ENCODE measurements at places on chromosomes 11 and 22.

DNA sequence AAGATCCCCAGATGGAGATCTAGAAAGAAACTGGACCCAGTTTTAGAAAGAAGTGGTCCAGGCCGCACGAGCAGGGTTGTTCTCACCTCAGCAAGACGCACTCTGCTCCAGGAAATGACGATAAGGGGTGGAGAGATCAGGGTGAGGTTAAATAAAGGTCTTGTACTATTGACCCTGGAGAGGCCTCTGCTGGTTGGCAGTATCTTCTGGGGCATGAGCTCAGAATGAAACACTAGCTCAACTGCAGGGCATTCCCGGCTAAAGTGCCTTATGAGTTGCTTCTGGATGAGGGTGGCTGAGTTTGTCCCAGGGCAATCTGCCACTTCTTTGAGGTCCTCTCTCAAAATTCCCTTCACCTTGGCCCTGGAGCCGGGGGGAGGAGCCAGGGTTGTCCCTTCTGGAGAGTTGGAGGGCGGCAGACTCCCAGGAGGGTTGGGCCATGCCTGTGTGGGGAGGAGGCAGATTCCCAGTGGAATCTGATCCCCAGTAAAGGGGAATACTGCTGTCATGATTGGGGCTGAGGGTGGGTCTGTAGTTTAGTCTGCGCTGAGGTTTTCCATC is 10.9 kb downstream of the USP2 start:
- DNase-seq, result no peak

GRCh38 chr11:86675017-86675416 is 2.6 kb upstream of the ME3 start:
- no peak for DNase-seq

DNA sequence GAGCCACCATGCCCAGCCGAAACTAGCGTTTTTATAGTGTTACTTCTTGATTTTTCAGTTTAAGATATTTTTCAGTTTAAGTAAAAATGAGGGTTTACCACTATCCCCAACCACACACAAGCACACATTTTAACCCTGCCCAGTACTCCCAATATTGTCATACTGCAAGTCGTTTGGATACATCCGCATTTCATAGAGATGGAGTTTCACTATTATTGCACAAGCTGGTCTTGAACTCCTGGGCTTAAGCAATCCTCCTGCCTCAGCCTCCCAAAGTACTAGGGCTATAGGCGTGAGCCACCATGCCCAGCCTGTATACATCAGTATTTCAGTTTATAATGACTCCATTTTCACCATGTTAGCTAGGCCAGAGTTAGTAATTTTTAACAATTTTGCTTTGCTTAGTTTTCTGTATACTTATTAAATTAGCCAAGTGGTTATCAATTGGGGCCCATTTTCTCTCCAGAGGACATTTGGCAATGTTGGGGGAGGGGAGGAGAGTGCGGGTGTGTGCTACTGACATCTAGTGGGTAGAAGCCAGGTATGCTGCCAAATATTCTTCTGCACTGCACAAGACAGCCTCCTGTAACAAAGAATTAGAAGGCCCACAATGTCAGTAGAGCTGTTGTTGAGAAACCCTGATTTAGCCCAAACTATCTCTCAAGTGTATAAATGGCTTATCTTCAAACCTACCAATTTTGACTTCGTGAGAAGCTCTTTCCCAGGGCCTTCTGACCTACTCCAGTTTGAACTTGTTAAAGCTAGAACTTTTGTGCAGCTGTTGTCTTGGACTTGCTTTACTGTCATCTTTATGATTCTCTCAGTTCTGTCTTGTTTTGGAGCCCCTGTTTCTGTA is 7.3 kb downstream of the USP47 start:
- no peak for DNase-seq

DNA sequence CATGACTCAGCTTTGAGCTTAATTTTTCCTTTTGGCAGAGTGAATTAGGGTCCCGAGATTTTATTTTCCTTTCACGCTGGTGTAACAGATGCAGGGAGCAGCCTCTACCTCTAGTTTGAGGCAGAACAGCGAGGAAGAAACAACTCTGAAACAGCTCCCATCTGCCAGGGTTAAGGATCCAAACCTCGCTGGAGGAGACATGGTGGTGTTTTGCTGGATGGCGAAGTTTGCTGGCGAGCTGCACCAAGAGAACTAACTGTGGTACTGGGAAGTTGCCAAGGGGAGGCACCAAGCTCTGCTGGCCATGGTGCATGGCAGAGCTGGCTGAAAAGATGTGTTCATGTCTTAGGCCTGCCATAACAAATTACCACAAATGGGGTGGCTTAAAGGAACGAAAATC is 7.6 kb upstream of the ALKBH3 start:
- no peak for DNase-seq

- no peak for DNase-seq
These were observed 994 bp downstream of the TAGLN start for GRCh38 chr11:117199916-117200812.

- no peak for DNase-seq
These were observed 24.0 kb downstream of the MARK2 start for GRCh38 chr11:63862923-63863322.

- no peak for DNase-seq
These were observed 39.3 kb downstream of the LARGE1 start for GRCh38 chr22:33880986-33881385.

GRCh38 chr22:46614025-46614931 is 5.9 kb upstream of the GRAMD4 start:
- no peak for DNase-seq

DNA sequence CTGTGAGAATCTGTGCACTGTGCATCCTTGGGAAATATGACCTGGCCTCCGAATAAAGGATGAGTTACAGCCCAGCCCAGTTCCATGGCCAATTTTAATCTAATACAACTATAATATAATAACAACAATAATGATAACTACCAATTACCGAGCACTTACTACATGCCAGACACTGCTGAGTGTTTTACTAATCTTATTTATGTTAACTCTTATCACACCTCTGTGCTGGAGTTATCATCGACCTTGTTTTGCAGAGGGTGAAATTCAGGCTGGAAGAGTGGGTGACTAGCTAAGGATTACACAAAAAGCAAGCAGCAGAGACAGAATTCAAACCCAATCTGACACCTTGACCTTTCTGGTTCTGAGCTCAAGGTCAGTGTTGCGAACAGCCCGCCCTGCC is 83.9 kb downstream of the GALNT18 start:
- no peak for DNase-seq

Measured in NCI-H2107 (cell line).